ENCODE measurements at places on chromosomes 6 and 20.

- DNase-seq, result no peak
Observed at GRCh38 chr20:5508044-5508443, 191.3 kb upstream of the PROKR2 start.

- DNase-seq, result no peak
Observed at GRCh38 chr6:113998811-113999210, 27.9 kb upstream of the HDAC2 start.

DNA sequence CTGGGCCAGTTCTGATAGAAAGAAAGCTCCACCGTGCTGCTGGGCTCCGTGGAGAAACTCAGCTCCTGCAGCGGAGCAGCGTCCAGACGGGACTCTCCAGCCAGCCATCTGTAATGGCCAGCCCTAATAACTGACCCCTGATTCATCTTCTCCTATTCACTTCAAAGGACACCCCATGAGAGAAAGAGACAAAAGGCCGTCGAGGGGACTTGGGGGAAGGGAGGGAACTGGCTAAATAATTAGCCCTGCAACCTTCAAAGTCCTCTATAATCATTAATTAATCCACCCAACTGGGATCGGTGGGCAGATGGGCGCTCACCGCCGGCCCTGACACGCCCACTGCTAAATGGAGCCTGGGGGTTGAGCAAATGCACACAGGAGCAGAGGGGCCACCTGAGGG, 512.4 kb downstream of the CD83 start:
- no peak for DNase-seq

- no peak for DNase-seq
Observed at GRCh38 chr20:17624070-17624469, 54.2 kb downstream of the DSTN start.

- no peak for DNase-seq
Observed at GRCh38 chr6:170098428-170099170, 192.3 kb downstream of the DLL1 start.

DNA sequence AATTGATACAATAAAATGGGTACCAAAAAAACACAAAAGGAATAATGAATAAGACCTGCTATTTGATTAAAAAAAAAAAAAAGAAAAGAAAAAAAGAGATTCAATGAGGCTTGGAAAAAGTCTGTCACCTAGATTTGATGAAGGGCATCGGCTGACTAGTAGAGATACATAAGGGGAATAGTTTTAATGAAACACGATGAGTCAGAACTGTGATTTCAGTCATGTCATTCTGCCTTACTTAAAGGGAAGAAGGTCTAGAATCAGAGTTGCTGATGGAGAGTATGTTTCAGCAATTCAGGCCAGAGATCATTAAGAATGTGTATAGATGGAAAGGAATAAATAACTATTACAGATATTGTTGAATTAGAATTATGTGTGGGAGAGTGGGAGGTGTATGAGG, 565.9 kb upstream of the RNF217 start:
- DNase-seq, result no peak

DNA sequence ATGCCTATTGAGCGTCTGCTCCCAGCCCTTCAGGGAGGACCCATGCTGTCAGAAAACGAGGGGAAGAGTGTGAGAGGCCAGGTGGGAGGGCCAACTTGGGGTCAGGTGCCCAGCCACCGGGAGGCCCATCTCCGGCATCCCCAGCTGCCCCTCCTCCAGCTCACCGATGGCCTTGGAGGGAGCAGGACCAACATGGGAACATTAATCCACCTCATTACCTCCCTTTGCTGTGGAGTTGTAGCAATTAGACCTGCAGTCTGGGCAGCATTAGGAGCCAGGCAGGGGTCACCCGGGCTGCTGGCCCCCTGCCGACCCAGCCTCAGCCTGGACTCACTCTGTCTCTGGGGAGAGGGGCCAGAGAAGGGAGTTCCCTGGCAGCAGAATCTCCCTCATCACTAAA, 25.1 kb downstream of the DLGAP4 start:
- DNase-seq, result no peak

DNA sequence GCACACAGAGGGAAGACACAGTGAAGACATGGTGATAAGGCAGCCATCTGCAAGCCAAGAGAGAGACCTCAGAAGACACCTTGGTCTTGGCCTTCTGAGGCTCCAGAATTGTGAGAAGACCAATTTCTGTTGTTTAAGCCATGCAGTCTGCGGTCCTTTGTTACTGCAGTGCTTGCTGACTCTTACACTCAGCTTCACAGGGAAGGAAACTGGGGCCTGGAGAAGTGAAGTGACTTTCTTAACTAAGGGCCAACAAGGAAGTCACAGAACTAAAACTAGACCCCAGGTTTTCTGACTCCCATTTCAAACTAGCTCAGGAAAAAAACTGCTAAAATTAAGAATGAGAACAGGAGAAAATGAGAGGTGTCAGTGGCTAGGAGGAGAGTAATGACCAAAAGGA, 74.3 kb downstream of the TNFRSF21 start:
- DNase-seq, result no peak

DNA sequence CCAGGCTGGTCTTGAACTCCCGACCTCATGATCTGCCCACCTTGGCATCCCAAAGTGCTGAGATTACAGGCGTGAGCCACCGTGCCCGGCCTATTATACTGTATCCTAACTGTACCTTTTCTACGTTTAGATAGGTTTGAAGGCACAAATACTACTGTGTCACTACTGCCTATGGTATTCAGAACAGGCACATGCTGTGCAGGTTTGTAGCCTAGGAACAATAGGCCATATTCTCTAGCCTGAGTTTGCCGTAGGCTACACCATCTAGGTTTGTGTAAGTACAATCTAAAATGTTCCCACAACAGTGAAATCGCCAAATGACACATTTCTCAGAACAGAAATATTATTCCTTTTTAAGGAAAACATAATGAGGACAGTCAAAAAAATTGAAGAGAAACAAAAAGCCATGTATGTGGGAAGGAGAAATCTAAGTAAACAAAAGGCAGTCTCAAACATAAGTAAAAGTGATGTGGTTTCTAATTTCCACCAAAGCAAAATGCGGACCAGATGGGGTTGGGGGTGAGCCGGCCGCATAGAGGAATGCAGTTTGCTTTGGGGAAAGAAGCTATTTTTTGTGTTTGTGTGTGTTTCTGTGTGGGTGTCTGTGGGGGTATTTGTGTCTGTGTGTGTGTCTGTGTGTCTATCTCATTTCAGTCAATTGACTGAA, 192.6 kb upstream of the SALL4 start:
- DNase-seq, result no peak

GRCh38 chr6:75633045-75633444, 31.4 kb downstream of the SENP6 start:
- DNase-seq, result no peak

DNA sequence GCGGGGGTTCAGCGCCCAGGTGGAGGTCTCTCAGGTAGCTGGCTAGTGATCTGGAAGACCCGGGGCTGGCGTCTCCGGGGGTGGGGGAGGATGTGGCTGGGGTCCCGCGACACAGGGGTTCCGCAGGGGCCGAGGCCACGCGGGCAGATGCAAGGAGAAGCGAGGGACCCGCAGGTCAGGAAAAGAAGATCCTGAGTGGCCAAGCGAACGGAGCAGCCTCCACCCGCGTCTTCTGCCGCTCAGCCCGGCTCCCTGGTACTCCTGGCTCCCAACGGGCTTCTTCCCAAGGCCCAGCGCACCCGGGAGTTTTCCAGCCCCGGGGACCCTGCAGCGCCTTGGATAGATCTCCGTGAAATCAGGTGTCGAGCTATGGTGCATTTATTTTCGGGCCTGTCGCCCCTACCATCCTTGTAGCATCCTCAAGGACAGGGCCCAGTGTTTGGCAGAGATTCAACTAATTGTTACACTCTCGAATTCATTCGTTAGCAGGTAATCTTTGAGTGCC, 682 bp upstream of the CHD6 start:
- no peak for DNase-seq

DNA sequence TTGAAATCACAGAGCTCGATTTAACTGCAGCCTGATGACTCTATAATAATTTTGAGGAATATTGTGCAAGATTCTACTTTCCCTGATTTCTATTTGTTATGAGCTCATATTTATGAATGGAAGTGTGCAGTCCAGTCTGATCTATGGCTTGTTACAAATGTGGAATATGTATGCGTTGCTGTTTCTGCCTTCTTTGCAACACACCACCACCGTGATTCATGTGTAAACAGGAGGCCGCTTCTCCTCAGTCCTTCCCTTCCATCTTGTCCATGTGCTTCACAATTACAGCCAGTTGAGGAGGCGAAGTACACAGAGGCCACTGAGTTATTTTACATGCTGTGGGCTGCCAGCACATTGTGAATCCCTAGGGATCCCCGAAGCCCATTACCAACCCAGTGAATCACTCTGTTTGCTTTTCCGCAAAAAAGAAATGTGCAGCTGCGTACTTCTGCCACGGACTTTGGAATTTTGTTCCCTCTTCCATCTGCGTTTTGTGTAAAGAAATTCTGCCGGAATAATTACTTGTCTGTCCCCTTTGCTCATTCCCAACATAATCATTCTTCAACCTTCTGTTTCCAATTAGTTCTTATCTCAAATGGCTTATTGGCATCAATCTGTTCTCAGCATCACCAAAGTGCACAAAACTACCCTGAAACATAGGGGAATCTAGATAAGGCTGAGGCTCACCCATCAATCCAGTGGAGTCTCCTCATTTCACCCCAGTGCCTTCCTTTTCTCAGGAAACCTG, 551.6 kb upstream of the CITED2 start:
- DNase-seq, result no peak

DNA sequence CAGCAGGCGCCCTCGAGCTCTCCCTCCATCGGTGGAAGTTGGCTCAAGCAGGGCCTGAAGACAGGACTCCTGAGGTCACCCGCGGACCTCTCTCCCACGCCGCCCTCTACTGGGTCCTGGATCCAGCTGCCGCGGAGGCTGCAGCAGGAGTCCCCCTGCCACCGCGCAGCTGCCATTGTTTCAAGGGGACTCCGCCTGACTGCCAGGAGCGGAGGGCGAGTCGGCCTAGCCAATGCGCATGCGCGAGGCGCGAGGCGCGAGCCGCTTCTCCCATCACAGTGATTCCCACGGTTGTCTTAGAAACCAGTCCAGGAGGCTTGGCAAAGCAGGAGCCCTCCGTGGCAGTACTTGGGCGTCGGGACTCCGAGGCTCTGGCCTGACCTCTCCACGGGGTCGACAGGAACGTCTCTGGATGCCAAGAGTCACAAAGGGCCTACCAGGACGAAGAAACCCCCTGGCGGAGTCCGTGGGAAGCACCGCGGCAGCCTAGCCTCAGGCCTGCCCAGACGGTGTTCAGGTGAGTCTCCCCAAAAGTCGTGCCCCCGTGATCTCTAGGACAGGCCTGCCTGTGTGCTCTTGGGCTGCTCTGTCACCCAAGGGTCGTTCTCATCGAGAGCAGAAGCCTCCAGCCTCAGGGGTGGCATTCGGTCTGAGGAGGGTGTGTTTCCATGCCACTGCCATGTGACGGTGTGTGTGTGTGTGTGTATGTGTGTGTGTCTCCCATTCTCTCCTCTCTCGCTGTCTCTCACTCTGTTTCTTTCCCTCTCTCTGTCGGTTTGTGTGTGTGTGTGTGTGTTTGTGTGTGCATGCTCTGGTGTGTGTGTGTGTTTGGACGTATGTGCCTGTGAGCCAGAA, 290.6 kb upstream of the ZNF337 start:
- DNase-seq, result no peak

DNA sequence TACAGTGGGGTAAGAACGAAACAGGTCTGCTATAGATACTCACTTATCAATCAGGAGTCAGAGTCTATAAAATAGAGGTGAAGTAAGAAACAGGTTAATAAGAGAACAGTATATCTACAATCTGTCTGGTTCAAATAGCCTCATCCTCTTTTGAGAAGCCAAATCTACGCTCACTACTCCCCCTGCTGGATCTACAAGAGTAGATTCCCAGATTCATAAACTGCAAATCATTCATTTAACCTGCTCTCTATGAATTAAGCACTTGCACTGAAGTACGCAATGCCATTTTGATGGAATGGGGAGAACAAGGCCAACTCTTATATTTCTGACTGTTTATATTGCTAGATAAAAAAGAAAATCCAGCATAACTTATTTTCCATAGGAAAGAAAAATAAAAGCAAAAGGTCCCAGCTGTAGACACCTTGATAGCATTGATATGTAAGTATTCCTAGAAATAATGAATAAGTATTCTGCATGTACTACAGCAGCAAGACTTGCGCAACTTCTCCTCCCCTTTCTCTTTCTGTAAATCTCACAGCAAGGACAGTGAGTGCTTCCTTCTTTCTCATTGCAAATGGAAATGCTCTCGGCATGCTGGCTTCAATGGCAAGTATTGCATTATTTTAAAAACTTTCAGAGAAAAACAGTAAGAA, 92.3 kb downstream of the RFX6 start:
- DNase-seq, result no peak

DNA sequence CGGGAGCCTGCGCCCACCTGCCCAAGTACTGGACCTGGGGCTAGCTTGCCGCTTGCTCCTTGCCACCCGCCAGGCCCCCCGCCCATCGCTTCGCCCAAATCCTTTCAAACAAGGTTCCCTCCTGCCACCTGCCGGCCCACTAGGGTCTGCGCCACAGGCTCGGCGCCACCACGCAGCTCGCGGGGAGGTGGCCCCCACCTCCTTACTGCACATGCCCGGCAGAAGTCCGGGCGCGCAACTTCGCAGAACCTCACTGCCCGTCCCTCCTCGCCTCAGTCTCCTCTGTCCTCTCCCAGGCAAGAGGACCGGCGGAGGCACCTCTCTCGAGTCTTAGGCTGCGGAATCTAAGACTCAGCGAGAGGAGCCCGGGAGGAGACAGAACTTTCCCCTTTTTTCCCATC, 11.2 kb downstream of the GNAS-AS1 start:
- DNase-seq, result no peak

GRCh38 chr6:132733814-132734213, 20.0 kb upstream of the VNN1 start:
- no peak for DNase-seq
